ENCODE measurements at places on chromosomes 3 and 15.

- no peak for DNase-seq
Measured at GRCh38 chr3:152930516-152930915, 95.6 kb downstream of the P2RY1 start.

GRCh38 chr3:57206423-57206822 is 6.6 kb upstream of the HESX1 start:
- DNase-seq = no peak

GRCh38 chr3:99965077-99965476 is 147.4 kb downstream of the CMSS1 start:
- DNase-seq = no peak

DNA sequence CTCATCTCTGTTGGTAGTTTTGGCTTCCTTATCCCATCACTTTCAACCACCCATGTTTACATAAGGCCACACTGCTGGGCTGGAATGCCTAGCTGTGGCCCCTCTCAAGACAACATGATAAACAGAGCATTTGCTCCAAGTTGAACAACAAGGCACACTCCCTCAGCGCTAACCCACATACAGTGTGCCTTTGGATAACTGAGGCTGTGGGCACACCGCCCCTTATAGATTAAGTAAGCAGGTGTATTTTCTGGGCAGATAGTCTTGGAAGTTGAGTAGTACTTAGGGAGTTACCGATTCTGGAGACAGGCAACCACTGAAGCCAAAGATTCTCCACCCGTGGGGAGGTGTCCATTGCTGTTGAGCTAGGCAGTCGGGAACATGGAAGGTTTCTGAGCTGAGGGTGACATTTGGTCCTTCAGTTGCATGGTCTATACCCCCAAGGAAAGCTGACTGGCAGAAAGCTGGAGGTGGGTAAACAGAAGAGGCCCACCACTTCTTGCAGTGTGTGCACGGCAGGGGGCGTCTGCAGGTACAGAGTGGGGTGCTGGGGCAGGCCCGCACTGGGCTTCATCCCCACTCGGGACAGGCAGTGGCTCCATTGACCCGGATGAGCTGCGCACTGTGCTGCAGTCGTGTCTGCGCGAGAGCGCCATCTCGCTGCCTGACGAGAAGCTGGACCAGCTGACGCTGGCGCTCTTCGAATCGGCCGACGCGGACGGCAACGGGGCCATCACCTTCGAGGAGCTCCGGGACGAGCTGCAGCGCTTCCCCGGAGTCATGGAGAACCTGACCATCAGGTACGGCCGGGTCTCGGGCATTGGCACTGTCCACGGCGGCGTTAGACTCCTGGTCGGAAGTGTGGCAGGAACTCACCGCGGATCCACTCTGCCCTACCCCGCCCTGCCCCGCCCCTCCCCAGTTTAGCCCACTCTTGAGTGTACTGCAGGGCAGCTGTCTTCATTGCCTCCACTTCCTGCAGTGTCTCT is 16.8 kb downstream of the NOX5 start:
- DNase-seq = peak; percentile 22

DNA sequence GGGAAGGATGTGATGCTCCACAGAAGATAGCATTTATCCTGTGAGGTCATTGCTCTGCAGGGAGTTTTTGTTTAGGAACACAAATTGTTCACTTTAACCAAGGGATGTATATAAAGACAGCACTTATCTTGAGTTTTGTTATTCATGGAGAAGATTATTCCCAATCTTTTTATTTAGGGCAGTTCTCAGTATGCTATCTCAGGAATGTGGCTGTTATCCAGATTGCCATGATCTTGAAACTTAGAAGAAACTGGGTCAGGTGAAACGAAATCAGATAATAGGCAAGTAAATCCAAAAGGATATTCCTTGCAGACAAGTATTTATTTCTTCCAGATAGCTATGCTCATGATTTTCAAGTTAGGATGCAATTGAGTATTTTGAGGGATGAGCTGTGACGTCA is 19.3 kb upstream of the TMEM42 start:
- no peak for DNase-seq

GRCh38 chr15:98682992-98683701 is 34.8 kb downstream of the IGF1R start:
- no peak for DNase-seq

DNA sequence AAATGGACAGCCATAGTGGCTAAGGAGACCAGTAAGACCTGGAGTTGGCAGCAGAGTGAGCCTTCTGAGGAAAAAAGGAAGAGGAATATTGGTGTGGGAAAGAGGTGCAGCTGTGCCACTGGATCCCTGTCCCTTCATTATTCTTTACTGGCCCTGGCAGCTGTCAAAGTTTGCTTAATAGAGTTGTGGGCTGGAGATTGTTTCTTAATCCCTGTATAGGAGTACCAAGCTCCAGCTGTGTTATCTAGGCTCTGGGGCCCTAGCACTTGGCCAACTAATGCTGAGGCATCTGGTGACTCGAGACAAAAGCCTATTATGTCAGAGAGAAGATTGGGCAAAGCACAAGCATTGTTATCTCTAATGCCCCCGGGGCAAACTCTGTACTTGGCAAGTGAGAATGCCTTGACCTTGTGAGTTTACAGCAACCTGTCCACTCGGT is 61.4 kb downstream of the ZNF609 start:
- no peak for DNase-seq

All from activated CD8-positive, alpha-beta memory T cell treated with anti-CD3 and anti-CD28 coated beads, Interleukin-2, amount 50 U/mL, for 4 hours (primary cell).